ENCODE measurements at places on chromosomes 1 and 21.

- DNase-seq, result no peak
These were observed 5.9 kb downstream of the IGSF8 start for GRCh38 chr1:160092366-160093068.

- DNase-seq, result no peak
These were observed 322.8 kb downstream of the SPATA17 start for GRCh38 chr1:217953922-217954321.

DNA sequence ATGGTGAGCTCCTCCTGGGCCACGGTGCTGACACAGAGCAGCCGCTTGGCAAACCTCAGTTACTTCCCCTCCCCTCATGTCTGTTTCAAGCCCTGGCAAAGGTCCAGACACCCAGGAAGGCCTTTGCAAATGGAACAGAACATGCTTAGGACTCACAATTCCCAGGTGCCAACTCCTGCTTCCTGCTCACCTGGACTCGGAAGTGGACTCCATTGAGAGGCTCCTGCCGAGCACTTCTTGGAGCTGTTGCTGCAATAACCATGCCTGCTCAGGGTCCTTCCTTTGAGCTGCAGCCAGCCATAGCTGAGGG lies 10.7 kb downstream of the DCST2 start:
- no peak for DNase-seq

DNA sequence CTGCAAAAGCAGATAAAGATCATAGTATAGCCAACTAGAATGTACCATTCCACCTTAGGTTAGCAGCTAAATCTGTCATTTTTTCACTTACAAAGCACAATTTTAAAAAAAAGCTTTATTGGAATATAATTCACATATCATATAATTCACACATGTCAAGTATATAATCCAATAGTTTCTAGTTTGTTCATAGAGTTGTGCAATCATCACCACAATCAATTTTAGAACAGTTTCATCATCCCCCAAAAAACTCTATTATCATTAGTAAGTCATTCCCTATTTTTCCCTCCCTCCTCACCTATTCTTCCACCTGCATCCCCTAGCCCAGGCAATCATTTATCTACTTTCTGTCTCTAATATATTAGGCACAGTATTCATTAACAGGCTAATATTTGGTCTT lies 32.0 kb upstream of the INSL5 start:
- DNase-seq, result no peak

GRCh38 chr1:40841602-40842001 lies 20.6 kb downstream of the CITED4 start:
- no peak for DNase-seq

GRCh38 chr1:220928320-220928719 lies 49.1 kb downstream of the HLX start:
- DNase-seq, result no peak

All from Karpas-422 (cell line).